ENCODE measurements at places on chromosomes 1 and 21.

DNA sequence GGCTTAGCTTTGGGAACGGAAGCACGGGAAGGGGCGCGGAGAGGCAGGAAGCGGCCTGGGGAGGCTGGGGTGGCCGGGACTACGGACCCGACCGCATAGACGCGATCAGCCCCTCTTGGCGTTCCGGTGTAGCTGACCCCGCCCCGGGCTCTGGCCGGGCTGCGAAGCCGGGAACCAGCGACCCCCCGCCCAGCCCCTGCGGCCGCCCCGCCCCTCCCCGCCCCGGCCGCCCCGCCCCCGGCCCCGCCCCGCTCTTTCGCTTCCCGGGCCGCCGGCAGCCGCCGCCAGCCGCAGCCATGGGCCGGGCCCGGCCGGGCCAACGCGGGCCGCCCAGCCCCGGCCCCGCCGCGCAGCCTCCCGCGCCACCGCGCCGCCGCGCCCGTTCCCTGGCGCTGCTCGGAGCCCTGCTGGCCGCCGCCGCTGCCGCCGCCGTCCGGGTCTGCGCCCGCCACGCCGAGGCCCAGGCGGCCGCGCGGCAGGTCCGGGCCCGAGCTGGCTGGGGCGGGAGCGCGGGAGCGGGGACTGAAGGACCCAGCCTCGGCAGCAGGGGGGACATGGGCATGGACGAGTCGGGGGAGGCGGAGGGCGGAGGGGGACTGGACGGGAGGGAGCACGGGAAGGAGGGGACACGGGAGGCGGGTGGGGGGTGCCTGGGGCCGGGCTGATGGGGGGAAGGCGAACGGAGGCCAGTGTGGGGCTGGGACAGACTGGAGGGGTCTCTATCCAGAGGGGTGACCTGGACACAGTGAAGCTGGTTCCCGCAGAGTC is at the start of gene SELENON:
TSS of gene SELENON (plus strand) at position 259 of the 768 bp plus-strand sequence. CDS start at position 297, 38 bp downstream.
- DNase-seq = peak; percentile 85

GRCh38 chr1:222582099-222582774 is 7.5 kb downstream of the TAF1A start:
- DNase-seq = peak; percentile 37

GRCh38 chr1:164651351-164651951 is 92.5 kb downstream of the PBX1 start:
- DNase-seq = no peak

DNA sequence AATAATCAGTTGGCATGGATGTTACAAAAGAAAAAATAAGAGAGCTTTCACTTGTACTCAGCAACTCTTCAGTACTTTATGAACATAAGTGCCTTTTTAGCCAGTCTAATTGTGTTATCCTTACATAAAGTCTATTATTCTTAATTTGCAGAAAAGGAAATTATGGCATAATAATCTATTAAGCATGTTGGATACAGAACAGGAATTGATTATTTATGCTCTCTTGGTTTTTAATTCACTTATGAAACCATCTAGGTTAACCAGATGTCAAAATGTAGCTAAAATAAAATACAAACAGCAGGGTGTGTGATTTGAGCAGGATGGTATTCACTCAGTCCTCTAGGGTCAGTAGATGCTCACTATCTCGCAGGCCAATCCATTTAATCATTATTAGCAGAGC is 79.7 kb downstream of the PLPPR5 start:
- no peak for DNase-seq

- DNase-seq = no peak
Measured at GRCh38 chr1:8390707-8391106, 72.8 kb downstream of the SLC45A1 start.

- no peak for DNase-seq
Measured at GRCh38 chr1:232016616-232017015, 390.0 kb downstream of the DISC1 start.

- DNase-seq = no peak
Measured at GRCh38 chr1:238589843-238590435, 699.2 kb upstream of the ZP4 start.

GRCh38 chr1:45488666-45489377 is 2.1 kb downstream of the TESK2 start:
- no peak for DNase-seq

DNA sequence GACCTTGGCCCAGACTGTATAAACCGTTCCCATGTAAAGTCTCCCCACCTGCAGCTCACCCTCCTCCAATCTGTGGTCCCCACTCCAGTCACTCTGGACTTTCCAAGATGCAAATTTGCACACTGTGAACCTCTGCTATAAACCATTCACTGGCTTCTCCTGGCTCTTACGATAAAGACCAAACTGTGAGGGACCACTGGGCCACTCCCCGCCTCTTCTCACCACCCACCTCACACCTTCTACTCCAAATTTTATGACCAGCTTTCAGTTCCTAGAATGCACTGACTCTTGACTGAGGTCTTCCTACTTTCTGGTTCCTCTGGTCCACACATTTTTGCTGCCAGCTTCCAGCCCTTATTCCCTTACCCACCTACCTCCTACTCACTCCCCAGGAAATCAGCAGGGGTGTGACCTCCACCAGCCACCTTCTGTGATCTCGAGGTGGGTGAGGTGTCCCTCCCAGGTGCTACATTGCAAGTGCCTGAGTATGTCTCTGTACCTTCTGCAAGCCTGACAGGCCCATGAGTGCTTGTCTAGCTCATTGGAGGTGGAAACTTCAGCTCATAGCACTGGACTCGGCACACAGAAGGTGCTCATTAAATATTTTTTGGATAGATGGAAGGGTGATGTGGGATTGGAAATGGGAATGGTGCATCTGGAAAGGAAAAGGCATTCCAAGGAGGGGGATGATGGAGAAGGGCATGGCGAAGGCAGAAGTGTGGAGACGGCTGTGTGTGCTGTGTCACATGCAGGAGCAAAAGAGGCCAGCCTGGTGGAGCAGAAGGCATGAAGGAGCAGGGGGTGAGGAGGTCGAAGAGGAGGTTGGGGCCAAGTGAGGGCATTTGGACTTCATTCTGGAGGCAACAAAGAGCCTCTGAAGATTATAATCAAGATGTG is 15.6 kb upstream of the CSF1 start:
- no peak for DNase-seq

DNA sequence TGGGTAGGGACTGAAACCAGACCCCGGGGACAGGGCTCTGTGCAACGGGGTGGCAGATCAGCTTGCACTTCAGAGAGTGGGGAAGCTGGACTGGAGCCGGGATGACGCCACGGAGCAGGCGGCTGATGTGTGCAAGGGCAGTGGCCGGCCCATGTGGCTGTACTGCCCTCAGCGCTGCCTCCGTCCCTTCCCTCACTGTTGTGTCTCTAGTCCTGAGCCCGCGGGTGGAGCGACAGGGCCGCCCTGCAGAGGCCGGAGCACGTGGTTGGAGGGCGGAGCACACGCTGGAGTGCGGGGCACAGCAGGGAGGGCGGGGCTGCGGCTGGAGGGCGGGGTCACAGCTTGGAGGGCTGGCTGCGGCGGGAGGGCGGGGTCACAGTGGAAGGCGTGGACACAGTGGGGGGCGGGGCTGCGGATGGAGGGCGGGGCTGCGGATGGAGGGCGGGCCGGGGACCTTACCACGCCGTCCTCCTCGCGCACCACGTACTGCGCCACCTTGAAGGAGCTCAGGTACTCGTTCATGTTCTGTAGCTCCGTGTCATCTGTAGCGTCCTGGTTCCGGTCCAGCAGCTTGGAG is 52.4 kb downstream of the CHD5 start:
- no peak for DNase-seq

GRCh38 chr1:244052728-244053312 is 1.7 kb downstream of the ZBTB18 start:
- no peak for DNase-seq

DNA sequence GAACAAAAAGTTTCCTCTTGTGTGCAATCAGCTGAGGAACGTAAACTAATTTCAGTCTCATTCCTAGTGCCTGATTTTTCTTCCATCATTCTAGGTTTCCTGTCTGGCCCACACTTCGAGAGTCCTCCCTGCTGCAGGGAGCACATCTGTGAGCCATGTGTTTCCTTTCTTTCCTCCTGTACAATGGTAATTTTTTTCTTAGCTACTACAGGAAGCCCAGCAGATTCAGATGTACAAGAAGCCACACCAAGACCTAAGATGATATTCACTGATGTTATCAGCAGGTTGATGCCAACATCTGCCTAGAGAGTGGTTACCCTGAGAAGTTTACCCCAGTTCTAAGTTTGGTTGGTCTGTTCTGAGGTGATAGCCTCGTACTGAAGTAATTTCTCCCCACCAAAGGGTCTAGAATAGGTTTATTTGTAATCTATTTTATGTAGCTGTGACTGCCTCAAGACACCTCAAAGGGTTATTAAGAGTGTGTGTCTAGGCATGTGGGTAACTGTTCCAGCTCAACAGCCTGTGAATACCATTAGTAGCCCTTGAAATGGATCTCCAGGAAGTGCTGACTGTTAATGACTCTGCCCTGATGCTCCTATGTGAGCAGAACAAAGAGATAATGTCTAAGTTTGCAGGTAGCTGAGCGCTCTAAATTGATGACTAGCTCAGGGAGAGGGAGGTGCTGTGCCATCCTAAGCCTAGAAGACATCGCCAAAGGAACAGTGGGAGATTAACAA is 31.7 kb upstream of the CLDN14 start:
- DNase-seq = no peak

GRCh38 chr1:205356440-205357139 is at the start of gene KLHDC8A:
Gene KLHDC8A, minus strand, starts transcription at chr1:205356922. Its CDS starts 13,318 bp downstream, at chr1:205343604.
- no peak for DNase-seq

- DNase-seq = no peak
Measured at GRCh38 chr1:61477301-61477700, 247.6 kb downstream of the TM2D1 start.

- no peak for DNase-seq
Measured at GRCh38 chr1:43349594-43350306, 9.0 kb upstream of the CDC20 start.

GRCh38 chr21:36160850-36161178 is 4.2 kb downstream of the DOP1B start:
- DNase-seq = no peak

- peak; percentile 60 for DNase-seq
Measured at GRCh38 chr1:55375617-55376258, 160.6 kb upstream of the USP24 start.

- DNase-seq = peak; percentile 32
Measured at GRCh38 chr1:155892796-155893195, 18.4 kb downstream of the RIT1 start.

GRCh38 chr1:114107474-114108435 is 45.9 kb downstream of the SYT6 start:
- no peak for DNase-seq

GRCh38 chr1:235145639-235146038 is 15.4 kb downstream of the RBM34 start:
- DNase-seq = no peak

DNA sequence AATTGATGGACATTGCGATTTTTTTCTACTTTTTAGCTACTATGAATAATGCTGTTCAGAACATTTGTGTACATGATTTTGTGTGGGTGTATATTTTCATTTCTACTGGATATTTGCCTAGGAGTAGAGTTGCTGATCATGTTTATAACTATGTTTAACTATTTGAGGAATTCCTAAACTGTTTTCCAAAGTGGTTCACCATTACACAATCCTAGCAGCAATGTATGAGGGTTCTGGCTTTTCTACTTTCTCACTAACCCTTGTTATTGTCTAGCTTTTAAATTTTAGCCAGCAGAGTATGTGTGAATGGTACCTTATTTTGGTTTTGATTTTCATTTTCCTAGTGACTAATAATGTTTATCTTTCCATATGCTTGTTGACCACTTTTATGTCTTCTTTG is 86.2 kb downstream of the ATG4C start:
- DNase-seq = no peak

GRCh38 chr1:202184750-202185460 is 8.7 kb upstream of the LGR6 start:
- DNase-seq = peak; percentile 87

- DNase-seq = no peak
Measured at GRCh38 chr1:225631021-225631663, 21.8 kb downstream of the ENAH start.

DNA sequence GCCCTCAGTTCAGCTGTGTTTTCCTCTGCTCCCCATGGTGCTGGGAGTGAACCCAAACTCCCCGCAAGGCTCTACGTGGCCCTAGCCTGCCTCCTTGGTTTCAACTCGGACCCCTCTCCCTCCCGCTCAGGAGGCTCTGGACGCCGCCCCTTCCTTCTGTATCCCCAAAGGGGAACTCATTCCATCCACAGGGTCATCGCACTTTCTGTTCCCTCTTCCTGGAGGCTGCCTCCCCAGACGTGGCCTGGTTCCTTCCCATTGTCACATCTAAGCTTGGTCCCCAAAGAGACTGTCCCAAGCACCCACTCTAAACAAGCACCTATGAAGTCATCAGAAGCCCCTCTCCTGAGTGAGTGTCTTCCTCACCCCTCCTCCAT is 10.9 kb downstream of the KCNAB2 start:
- DNase-seq = no peak

- no peak for DNase-seq
Measured at GRCh38 chr21:22804151-22804550, 1805.9 kb downstream of the NCAM2 start.

DNA sequence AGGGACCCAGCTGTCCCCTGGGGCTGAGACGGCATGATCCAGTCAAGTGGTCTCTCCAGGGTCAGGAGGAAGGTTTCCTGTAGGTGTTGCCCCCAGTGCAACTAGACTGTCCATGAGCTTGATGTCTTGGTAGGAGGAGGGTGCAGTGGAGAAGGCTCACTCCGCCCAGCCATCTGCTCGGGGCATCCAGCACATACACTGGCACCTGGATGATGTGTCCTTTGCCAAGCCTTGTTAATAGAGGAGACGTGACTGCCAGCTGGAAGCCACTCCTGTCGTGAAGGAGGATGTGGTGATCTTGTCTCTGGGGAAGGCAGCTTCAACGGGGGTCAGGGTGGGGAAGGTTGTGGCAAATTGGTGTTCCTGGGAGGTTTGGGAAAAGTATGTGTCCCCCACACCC is 6.2 kb downstream of the DISP3 start:
- DNase-seq = no peak

DNA sequence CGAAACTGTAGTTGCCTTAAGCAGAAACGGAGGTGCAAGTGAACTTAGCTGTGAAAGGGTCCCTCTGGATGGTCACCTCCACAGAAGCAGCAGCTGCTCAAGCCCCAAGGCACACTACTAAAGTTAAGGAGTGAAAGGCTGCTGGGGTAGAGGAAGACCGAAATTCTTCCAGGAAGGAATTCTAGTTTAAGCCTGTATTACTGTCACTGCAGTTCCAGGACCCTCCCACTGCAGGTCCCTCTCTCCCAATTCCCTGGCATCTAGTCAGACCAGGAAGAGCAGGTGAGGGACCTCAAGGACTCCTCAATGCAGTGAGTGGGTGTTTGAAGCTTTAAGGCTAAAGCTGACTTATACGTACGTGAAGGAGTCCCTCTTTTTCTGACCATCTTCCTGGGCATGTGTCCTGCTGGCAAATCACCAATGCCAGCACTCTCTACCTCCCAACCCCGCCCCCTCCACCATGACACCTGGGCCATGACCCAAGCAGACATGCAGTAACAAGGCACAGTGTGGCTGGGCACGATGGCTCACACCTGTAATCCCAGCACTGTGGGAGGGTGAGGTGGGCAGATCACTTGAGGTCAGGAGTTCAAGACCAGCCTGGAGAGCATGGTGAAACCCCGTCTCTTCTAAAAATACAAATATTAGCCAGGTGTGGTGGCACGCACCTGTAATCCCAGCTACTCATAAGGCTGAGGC is 57.2 kb downstream of the TGFBR3 start:
- DNase-seq = no peak

- DNase-seq = no peak
Measured at GRCh38 chr1:214899908-214900460, 182.6 kb upstream of the KCNK2 start.
